Hematopoietic multipotent progenitor cell treated with erythropoietin and hydrocortisone succinate and interleukin-3 and kit ligand, for 8 days (in vitro differentiated cells): ENCODE measurements at places on chromosomes 13 and 19.

DNA sequence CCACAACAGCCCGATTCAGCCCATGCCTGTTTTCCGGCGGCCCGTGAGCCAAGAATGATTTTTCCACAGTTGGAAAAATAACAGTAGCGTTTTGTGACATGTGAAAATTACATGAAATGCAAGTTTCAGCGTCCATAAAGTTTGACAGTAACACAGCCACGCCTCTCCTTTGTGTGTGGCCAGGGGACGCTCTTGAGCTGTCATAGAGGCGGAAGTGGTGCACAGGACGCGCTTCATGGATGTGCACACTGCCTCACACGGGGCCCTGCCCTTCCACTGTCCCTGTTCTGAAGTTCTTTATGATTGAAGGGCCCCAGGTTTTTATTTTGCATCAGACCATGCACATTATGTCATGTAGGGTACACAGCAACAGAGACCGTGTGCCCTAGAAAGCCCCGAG is 12.4 kb upstream of the ELAVL1 start:
- peak; percentile 85 for DNase-seq

DNA sequence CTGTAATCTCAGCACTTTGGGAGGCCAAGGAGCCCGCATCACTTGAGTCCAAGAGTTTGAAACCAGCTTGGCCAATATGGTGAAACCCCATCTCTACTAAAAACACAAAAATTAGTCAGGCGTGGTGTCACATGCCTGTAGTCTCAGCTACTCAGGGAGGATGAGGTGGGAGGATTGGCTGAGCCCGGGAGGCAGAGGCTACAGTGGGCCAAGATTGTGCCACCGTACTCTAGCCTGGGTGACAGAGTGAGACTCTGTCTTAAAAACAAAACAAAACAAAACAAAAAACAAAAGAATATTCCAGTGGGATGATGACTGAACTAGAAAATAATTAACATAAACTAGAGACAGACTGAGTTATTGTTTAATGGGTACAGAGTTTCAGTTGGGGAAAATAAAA is 81.7 kb upstream of the ABCC4 start:
- DNase-seq: no peak

- DNase-seq: peak; percentile 12
These were observed 10.1 kb upstream of the CD22 start for GRCh38 chr19:35318679-35319448.

DNA sequence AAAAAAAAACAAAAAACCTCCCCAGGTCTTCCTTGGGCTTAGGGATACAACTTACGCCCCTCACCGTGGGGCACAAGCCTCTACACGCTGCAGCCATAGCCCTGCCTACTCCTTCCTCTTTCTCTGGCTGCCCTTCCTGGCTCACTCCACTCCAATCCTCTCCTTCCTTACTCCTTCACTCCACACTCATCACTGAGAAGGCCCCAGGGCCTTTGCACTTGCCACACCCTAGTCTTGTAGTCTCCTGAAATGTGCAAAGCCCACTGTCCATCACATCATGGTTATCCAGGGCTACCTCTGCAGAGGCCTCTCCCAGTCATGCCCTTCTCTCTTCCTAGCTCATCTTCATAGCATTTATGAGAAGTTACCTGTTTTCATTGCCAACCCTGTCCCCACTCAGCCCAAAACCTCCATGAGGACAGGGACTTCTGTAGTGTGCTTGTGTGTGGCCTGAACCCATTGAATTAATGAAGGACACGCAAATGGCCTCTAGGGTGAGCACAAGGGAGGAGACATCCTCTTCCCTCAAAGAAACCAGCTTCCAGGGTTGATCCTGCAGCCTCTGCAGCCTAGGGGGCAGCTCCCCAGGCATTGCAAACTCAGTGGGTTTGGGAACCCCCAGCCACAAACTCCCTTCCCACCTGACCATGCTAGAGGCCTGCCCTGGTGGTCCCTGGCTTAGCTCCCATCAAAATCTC is 7.9 kb upstream of the HSH2D start:
- no peak for DNase-seq

- no peak for DNase-seq
These were observed 795.9 kb upstream of the PCDH9 start for GRCh38 chr13:68026077-68026476.

DNA sequence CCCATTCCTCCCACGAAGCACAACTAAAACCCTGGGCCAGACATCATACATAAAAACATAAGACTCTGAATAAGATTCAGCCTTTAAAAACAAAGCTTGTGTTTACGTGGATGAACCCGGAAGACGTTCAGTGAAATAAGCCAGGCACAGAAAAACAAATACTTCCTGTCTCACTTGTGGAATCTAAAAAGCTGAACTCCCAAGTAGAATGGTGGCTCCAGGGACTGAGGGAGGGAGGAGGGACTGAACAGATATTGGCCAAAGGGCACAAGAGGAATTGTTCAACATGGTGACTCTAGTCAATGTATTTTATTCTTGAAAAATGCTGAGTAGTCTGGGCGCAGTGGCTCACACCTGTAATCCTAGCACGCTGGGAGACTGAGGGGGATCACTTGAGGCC is 35.7 kb upstream of the TPM4 start:
- no peak for DNase-seq

GRCh38 chr13:72043366-72043765 is 176.4 kb upstream of the DACH1 start:
- DNase-seq: no peak

DNA sequence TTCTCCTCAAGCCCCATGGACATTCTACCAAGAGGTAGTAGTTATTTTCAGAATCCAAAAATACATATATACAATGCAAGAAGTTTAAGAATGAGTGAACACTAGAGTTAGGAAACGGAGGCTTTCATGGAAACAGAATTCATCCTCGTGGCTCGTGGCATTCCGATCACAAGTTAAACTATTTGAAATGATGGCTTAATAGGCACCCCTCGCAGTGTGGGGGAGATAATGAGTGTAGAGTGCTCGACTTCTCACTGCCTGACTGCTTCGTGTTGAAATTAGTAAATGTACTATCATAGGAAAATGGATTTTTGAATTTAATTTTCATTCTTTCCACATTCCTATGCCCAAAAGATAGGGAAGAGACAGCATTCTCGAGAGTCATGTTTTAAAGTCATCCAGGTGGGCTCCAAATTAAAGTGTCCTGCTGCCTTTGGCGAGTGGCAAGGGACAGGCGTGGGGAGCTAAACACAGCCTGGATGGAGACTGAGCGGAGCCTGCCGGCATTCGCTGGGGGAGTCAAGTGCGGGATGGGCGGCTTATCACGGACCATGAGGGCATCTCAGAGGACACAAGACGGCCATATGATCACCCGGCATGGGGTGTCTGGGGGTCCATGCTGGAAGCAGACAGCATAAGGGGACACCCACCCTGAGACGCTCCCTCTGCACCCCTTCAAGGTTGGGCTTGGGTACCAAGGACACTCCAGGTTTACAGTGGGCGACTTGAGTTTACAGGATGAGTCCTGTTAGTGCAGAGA is 165.2 kb downstream of the TEX29 start:
- DNase-seq: no peak

- no peak for DNase-seq
These were observed 656.6 kb downstream of the TBC1D4 start for GRCh38 chr13:74825152-74825937.

- no peak for DNase-seq
These were observed 20.8 kb upstream of the ZNF266 start for GRCh38 chr19:9456018-9456689.

GRCh38 chr13:112938680-112939079 is 30.3 kb upstream of the MCF2L start:
- no peak for DNase-seq

DNA sequence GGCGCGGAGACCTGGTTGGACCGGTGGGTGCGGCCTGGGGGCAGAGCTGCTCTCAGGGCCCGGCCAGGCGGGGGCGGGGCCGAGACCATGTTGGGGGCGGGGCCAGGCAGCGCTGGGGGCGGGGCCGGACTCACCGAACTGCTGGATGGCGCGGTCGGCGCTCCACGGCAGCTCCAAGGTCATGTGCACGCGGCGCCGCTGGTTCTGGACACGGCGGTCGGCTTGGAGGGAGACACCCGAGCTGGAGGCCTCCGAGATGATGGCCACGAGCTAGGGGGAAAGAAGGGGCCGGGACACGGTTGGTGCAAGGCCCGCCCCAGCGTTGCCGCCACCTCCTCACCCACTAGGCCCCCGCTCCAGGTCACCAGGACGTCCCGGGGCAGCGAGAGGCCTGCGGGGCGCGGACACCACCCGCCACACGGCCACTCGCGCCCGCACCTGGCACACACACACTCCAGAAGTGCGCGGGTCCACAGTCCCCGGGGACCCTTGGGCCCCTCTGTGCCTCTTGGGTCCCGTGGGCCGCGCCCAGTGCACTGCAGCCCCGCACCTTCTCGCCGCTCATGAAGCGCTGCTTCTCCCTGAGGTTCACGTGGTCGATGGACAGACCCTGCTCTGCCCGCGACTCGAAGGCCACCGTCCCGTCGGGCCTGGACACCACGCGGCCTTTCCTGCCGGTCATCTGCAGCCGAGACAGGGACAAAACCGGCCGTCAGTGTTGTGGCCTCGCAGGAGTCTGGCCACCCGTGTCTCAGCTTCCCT is 8.7 kb downstream of the GPX4 start:
- no peak for DNase-seq

GRCh38 chr19:45498411-45499195 is at the start of gene PPM1N:
PPM1N (plus strand) TSS chr19:45498443; CDS start chr19:45498473, 30 bp downstream.
- peak; percentile 65 for DNase-seq
